ENCODE measurements at places on chromosomes 2 and 18. TPM values are rescaled to one million over a fixed set of nuclear protein-coding genes. Genes with fewer than 3 reads are reported as not detected.

Gene C1QL2
- polyA plus RNA-seq: not detected

Gene HNMT
- polyA plus RNA-seq: 23.5 TPM

Gene ALK
- polyA plus RNA-seq: 0.12 TPM

Gene DNAH6
- polyA plus RNA-seq: 0.29 TPM

Gene COL5A2
- 792 TPM for polyA plus RNA-seq

Gene MYOM1
- polyA plus RNA-seq: 579 TPM

Gene SMC6
- polyA plus RNA-seq: 44.9 TPM

Gene GCC2
- 16.5 TPM for polyA plus RNA-seq

Gene LAMA3
- 3.6 TPM for polyA plus RNA-seq

Gene SAG
- 0.39 TPM for polyA plus RNA-seq

Gene YES1
- polyA plus RNA-seq: 41.9 TPM

Gene ST6GAL2
- polyA plus RNA-seq: 2.7 TPM

Gene TTR
- polyA plus RNA-seq: 7.4 TPM

Gene RBM43
- 7.5 TPM for polyA plus RNA-seq

Gene GALNT5
- polyA plus RNA-seq: 1.5 TPM

Gene FRZB
- 5.6 TPM for polyA plus RNA-seq

Gene MC2R
- polyA plus RNA-seq: 0.05 TPM

Gene TRAK2
- 25.7 TPM for polyA plus RNA-seq

Gene C1GALT1C1L
- 1.3 TPM for polyA plus RNA-seq

Gene FIGN
- polyA plus RNA-seq: 2.2 TPM

Gene IL36G
- 0.37 TPM for polyA plus RNA-seq

Gene AGXT
- 0.30 TPM for polyA plus RNA-seq

Gene SS18
- polyA plus RNA-seq: 37.1 TPM

Gene CCL20
- polyA plus RNA-seq: 4.1 TPM

Gene RAX
- polyA plus RNA-seq: not detected

Gene CRYGC
- not detected for polyA plus RNA-seq

Gene FAM110C
- polyA plus RNA-seq: 0.80 TPM

Gene LYPD1
- polyA plus RNA-seq: 8.5 TPM

Gene LIMS4
- polyA plus RNA-seq: 3.0 TPM

Gene RAB6C
- not detected for polyA plus RNA-seq

Gene FAM168B
- polyA plus RNA-seq: 56.3 TPM

Gene RUFY4
- not detected for polyA plus RNA-seq

Gene ELOA2
- polyA plus RNA-seq: 0.12 TPM

Gene COBLL1
- polyA plus RNA-seq: 7.4 TPM

Gene MYCN
- polyA plus RNA-seq: 5.5 TPM

Gene TMEM163
- 1.8 TPM for polyA plus RNA-seq

Gene STARD6
- polyA plus RNA-seq: not detected

Measured in muscle of leg (tissue), 16 donors.